ENCODE measurements at places on chromosomes 6 and 20.

DNA sequence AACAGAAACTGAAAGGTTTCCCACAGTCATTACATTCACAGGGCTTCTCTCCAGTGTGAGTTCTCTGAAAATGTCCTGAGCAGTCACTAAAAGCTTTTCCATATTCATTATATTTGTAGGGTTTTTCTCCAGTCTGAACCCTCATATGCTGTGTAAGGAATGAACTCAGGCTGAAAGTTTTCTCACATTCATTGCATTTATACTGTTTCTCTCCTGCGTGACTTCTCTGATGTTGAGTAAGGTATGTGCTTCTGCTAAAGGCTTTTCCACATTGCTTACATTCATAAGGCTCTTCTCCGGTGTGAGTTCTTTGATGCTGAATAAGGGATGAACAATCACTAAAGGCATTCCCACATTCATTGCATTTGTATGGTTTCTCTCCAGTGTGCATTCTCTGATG is 29.8 kb upstream of the ZNF391 start:
- no peak for DNase-seq

DNA sequence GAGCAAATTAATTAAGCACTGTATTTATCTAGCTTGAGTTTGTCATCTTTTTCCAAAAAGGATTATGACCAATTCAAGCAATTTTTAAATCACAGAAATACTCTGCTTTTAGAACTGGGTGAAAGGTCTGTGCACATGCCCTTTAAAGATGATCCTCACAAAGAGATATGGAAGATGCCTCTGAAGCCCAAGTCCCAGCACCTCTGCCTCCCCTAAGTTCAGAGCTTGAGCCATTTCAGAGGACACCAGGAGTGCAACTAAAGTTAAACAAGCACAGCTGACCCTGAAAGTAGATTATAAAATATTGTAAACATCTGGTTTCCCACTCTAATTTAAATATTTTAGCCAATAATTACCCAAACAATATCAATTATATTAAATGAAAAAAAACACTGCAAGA is 139.5 kb upstream of the BEND6 start:
- no peak for DNase-seq

GRCh38 chr6:97068211-97068610 is 143.7 kb downstream of the KLHL32 start:
- no peak for DNase-seq

DNA sequence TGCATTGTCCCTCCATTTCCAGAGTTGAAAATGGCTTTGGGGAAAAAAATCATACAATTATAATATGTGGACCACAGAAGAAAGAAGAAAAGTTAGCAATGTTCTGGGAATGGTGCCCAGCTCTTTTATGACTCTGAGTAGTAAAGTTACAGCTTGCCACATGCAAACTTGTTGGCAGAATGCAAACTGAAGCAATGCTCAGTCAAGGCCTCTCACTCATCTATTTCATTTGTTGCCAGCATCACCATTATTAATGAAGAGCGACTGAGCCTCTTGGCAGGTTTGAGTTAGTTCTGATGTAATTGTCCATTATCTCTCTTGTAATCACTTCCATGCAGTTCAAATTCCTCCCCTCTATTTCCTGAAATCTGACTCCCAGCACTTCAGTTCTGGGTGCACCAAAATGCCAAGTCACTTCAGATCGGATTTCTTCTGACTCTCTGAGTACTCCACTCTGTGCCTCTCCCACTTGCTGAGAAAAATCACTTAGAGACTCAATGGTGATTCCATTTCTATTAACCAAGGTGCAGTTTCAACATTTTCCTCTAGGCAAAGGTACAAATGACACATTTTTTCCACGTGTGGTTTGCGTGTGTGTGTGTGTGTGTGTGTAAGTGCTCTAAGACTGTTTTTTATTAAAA is 154.4 kb upstream of the STMND1 start:
- DNase-seq = peak; percentile 98

- no peak for DNase-seq
These were observed 884.9 kb downstream of the C6orf118 start for GRCh38 chr6:164424489-164424888.

- no peak for DNase-seq
These were observed 17.5 kb downstream of the COL12A1 start for GRCh38 chr6:75188221-75188925.
